ENCODE measurements at places on chromosomes 4 and X. TPM values are rescaled to one million over a fixed set of nuclear protein-coding genes. Genes with fewer than 3 reads are reported as not detected.

DNA sequence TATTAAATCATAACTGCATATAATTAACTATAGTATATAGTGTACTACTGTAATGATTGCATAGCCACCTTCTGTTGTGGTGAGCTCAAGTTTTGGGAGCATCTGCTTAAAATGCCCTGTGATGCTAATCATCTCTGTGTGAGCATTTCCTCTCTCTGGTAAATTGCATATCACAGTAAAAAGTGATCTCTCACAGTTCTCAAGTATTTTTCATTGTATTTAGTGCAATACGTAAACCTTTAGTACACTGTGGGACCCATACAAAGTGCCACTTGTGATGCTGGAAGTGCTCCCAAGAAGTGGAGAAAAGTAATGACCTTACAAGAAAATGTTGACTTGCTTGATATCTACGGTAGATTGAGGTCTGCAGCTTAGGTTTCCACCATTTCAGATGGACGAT is 82.0 kb downstream of the WWC2 start:
- no peak for DNase-seq

EXOC1L gene
- total RNA-seq = not detected

- DNase-seq = no peak
Measured at GRCh38 chr4:154490583-154491340, 837 bp downstream of the DCHS2 start.

CAPN6 gene
- total RNA-seq = 0.14 TPM

TMEM33 gene
- 78.4 TPM for total RNA-seq

DNA sequence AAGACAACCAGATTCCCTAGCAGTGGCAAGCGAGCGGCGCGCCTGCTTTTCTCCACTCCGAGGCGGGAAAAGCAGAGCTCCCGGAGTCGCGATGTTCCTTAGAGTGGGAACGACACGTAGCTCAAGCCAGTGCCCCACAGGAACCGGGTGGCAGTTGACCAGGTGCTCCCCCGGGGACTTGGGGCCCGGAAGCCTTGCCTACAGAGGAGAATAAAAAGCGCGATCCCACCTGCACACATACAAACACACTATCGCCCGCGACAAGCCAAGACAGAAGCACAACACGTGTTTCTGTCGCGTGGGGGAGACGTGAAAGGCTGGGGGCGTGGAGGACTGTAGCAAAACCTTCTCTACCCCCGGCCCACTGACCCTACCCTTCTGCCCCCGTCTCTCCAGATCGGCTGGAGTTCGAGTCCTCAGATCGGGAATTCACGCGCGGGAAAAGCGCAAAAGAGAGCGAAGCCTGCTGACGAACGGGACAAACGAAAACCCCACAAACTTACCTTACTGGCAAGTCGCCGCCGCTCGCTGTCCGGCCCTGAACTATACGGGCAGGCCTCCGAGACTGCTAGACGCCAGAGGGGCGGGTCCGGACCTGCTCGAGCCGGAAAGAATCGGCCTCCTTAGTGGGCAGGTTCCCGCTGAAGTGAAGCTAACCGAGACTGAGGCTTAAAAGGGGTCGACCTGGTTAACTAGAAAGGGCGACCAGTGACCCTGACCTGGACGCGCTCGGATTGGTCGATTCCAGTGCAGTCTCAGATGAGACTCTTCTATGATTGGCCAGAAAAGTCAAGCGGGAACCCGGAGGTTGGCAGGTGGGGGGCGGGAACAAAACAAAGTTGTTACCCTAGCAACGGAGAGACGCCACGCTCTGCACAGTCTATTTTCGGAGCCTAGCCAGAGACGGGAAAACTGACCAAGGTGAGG is at the start of the genes DNAAF6 and NUP62CL:
Gene DNAAF6, plus strand, starts transcription at position 842 of the 927 bp plus-strand sequence. CDS start 6,265 bp downstream, outside the sequence.
Gene NUP62CL, minus strand, starts transcription at position 664 of the 927 bp plus-strand sequence. CDS start 31,287 bp downstream, outside the sequence.
- DNase-seq = peak; percentile 48

SAGE1 gene
- total RNA-seq = not detected

- DNase-seq = peak; percentile 61
Measured at GRCh38 chr4:67198727-67199126, 346.6 kb downstream of the CENPC start.

SYAP1 gene
- 20.1 TPM for total RNA-seq

DNA sequence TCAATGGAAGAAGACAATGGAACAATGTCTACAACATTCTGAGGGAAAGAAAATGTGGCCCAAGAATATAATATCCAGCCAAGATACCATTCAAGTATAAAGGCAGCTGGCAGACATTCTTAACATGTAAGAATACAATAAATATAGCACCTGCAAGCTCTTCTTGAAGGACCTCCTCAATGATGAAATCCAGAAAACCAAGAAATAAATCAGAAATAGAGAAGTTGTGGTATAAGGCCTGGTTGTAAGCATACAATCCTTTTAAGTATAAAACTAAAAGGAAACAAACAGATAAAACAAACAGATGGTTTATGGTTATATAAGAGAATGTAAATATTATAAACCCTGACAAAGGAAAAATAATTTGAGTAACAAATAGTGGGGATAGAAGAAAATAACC is 33.4 kb downstream of the SYTL4 start:
- no peak for DNase-seq

GRCh38 chr4:41013746-41014145 is 200.6 kb downstream of the APBB2 start:
- no peak for DNase-seq

- no peak for DNase-seq
Measured at GRCh38 chr4:53113431-53114225, 251.5 kb downstream of the RASL11B start.

DNA sequence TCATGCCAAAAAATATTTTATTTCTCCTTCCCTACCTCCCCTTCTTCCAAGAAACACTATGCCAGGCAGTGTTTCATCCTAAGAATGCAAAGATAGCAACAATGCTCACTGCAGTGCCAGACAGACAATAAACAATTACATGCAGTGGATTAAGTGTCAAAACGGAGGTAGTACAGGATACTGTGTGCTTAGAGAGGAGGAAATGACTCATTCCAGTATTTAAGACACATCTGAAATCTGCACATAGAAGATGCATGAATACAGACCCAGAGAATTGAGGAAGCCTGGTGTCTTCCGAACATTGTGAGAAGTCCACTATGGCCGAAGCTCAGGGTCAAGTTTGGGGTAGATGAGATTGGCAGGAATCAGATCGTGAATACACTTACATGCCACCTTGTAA is 326.4 kb downstream of the PPP3CA start:
- DNase-seq = peak; percentile 58

OPRPN gene
- not detected for total RNA-seq

DNA sequence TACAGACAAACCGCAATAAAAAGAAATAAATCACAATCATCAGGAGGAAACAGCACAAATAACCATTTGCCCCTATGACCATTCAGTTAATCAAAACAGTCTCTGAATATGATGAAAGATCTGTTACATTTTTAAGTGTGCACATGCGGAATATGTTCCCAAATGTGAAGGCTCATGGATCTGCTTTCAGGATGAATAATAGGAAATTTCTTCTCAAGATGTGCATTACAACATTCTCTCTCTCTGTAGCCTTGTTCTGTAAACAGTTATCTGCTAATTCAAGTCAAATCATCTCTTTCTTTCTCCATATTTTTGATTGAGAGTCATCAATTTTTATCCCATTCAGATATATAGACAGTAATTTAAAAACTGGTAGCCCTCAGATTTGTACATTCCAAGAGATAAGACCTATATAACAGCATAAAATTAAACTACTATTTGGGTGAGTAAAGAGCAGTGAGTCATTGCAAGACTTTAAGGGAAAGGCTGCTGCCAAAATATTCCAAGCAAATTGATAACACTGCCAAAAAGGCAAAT is 433.9 kb upstream of the ATOH1 start:
- DNase-seq = no peak

GRCh38 chr4:165864271-165864670 is 8.8 kb upstream of the TLL1 start:
- DNase-seq = no peak

UGT2B17 gene
- not detected for total RNA-seq

KLKB1 gene
- not detected for total RNA-seq

GRCh38 chr4:186685767-186686183 is 37.9 kb downstream of the FAT1 start:
- DNase-seq = peak; percentile 89

- peak; percentile 36 for DNase-seq
Measured at GRCh38 chr4:90030953-90031352, 96.2 kb upstream of the CCSER1 start.

- DNase-seq = no peak
Measured at GRCh38 chrX:29318012-29318411, 730.8 kb downstream of the IL1RAPL1 start.

GRCh38 chr4:136277741-136278140 is 1254.6 kb downstream of the PCDH18 start:
- DNase-seq = no peak

DNA sequence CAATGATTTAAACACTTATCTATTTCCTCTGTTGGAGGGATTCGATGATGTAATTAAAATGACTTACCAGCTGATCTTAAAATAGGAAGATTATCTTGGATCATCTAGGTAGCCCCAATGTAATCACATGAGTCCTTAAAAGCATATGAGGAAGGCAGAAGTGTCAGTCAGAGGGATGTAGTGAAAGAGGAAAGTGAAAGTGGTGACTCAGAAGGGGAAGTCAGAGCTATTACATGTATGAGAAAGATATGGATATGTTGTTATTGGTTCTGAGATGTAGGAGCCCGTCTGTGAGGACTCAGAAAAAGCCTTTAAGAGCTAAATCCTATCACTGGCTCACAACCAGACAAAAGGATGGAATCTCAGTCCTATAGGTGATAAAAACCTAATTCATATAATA is 456.4 kb downstream of the DACH2 start:
- DNase-seq = peak; percentile 0

DNA sequence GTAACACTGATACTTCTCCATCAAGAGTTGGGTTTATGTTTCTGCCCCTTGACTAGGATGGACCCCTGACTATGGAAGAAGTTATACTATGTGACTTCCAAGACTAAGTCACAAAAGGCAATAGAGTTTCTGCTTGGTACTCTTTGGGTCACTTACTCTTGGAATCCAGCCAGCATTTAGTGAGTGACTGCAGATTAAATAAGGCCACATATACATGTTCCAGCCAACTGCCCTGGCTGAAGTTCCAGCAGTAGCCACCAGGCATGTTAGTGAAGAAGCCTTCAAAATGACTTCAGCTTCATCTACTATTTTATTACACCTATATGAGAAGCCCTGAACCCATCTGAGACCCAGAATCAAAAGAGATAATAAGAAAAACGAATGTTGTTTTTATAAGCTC is 524.0 kb downstream of the DMD start:
- no peak for DNase-seq

- no peak for DNase-seq
Measured at GRCh38 chrX:13373027-13373426, 53.2 kb upstream of the ATXN3L start.

UBE2K gene
- 59.4 TPM for total RNA-seq

DNA sequence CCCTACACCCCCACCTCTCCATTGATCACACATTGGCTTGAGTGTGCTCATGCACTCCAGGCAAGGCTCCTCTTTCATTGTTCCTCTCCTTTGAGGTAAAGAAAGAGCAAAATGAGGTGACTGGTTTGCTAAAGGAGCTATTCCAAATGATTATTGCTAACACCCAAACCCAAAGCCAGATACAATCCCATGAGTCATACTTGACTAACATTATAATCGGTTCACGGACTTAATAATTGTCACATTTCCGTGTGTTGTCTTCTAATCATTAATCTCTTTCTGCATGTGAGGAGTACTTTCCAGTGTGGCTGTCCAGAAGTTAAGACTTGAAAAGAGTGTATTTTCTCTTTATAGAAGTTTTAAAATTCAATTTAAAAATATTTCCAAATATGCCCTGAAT is 174.3 kb upstream of the SFRP2 start:
- DNase-seq = no peak

GRCh38 chrX:37314531-37314930 is 34.6 kb upstream of the PRRG1 start:
- DNase-seq = peak; percentile 17

RAB41 gene
- total RNA-seq = not detected

DNA sequence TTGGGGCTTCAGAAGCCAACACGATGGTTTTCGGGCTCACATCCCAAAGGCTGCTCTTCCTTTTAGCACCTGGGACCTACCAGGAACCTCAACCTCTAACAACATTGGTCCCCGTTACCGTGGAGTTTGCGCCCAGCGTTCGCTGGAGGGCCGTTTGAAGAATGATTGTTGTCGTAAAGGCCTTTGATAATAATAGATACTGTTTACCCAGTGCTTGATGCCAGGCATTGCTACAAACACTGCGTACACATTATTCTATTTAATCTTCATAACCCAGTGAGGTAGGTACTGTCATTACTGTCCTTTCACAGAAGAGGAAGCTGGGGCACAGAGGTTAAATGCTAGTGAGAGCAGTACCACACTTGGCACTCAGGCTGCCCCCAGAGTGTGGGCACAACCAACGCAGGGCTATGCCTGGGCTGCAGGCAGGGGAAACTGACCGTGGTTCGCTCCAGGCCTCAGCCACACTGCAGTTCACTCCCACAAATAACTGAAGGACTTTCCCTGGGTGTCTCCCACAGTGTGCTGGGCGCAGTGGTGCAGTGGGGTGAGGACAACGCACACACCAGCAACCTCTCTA is 1.0 kb upstream of the ACSL1 start:
- no peak for DNase-seq

DNA sequence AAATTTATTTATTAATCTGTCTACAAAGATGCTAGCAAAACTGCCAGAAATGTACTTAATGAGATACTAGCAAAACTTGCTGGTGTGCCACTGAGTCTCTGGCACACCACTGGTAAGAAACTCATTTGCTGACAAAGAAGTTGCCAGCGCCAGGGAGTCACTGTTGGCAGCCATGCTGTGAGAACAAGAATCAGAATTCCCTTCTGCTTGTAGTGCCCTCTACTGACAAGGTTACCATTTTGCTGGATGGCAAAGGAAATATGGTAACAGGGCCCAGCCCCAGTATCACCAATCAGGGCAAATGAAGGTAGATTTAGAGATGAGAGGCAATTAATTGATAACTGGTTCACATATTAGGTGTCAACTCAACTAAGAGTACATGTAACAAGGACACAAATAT is 750.1 kb upstream of the ADGRL3 start:
- DNase-seq = no peak

PAGE5 gene
- not detected for total RNA-seq

NDP gene
- not detected for total RNA-seq

MFSD8 gene
- 15.8 TPM for total RNA-seq

- no peak for DNase-seq
Measured at GRCh38 chr4:155903453-155903852, at the start of gene TDO2. Gene TDO2, plus strand, starts transcription at chr4:155903696. Its CDS starts 63 bp downstream, at chr4:155903759.

- DNase-seq = no peak
Measured at GRCh38 chr4:145933134-145933533, 5.5 kb downstream of the ZNF827 start.

GNRHR gene
- total RNA-seq = not detected

DIPK2B gene
- total RNA-seq = not detected
